ENCODE measurements at places on chromosomes 3 and 15.
A peak's percentile ranks its signal among the peaks of the same experiment; 100 is the strongest.

GRCh38 chr3:71487418-71487817 lies 96.1 kb downstream of the FOXP1 start:
- no peak for DNase-seq

DNA sequence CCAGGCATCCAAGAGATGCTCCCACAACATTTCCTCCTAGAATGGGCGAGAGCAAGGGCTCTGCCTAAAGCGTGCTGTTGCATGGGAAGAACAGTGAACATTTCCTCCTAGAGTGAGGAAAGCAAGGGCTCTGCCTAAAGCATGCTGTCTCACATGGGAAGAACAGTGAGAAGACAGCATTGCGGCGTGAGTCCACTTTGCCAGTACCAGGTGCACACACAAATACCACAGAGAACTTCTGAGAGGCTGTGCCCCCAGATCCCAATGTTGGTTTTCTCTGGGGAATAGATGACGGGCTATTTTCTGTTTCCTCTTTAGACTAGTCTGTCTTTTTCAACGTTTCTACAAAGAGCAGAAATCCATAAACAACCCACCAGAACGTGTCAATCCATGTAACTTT lies 142.9 kb downstream of the LRRK1 start:
- no peak for DNase-seq

GRCh38 chr3:60448696-60449095 lies 802.6 kb downstream of the FHIT start:
- no peak for DNase-seq

DNA sequence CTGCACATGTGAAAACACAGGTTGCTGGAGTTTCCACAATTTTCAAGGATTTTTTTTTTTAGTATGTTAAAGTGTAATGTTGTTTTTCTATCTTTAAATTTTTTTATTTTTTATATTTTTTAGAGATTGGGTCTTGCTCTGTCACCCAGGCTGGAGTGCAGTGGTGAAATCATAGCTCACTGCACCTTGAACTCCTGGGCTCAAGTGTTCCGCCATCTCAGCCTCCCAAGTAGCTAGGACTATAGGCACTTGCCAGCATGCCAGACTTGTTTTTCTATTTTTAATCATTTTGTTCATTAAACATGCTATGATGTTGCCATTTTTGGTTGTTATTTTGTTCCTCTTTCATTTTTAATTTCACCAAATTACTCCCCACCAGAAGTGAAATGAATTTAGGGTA lies 16.7 kb upstream of the THUMPD3 start:
- no peak for DNase-seq

- DNase-seq = no peak
Observed at GRCh38 chr3:55014906-55015305, 87.0 kb upstream of the LRTM1 start.

- no peak for DNase-seq
Observed at GRCh38 chr3:65497846-65498245, 540.9 kb downstream of the MAGI1 start.

DNA sequence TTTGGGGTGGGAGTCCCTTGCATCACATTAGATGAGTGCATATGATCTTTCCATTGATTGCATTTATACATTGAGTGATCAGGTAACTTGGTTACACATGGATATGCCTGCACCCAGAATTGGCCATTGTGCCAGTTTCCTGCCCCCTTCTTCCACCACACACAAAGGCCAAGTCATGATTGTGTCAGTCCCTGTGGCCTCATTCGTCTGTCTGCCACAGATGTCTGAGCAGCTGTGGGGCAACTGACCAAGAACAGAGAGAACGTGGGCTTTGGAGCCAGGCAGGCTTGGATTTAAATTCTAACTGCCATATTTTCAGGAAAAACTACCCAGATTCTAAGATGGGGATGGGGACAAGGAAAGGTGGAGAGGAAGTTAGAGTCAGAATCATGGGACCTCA lies 27.0 kb downstream of the CCNL1 start:
- no peak for DNase-seq

- DNase-seq = no peak
Observed at GRCh38 chr15:30063835-30064546, 18.8 kb upstream of the GOLGA8J start.

DNA sequence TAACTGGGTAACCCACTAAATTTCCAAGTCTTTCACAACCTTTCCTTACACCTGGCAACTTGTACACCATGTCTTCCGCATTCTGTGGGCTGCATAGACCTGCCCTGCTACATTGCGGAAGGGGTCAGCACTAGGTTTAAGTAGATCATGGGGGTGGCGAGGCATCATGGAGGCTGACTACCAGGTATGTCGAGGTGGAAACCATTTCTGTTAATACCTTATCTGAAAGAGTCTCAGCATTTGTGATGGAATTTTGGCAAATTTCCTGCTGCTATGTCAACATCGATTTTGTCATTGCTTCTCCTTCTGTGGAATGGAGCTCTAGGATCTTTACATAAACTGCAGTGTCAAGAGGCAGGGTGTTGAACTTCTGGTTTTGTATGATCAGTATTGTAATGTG lies 187.2 kb downstream of the GHSR start:
- DNase-seq = no peak

DNA sequence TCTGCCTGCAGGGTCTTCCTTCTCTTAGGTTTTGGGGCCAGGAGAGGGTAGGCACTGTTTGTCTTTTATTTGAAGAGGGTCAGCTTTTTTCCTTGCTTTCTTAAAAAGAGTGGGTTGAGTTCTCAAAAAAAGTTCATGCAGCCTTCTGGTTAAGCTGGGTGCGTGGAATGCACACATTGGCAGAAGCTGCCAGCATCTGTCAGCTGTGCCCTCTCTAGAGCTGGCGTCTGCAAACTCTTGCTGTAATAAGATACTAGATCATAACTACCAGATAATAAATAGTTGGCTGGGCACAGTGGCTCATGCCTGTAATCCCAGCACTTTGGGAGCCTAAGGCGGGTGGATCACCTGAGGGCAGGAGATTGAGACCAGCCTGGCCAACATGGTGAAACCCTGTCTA lies 373.4 kb downstream of the OCA2 start:
- no peak for DNase-seq

GRCh38 chr3:4828279-4829030 lies 150.8 kb upstream of the BHLHE40 start:
- DNase-seq = peak; percentile 86

DNA sequence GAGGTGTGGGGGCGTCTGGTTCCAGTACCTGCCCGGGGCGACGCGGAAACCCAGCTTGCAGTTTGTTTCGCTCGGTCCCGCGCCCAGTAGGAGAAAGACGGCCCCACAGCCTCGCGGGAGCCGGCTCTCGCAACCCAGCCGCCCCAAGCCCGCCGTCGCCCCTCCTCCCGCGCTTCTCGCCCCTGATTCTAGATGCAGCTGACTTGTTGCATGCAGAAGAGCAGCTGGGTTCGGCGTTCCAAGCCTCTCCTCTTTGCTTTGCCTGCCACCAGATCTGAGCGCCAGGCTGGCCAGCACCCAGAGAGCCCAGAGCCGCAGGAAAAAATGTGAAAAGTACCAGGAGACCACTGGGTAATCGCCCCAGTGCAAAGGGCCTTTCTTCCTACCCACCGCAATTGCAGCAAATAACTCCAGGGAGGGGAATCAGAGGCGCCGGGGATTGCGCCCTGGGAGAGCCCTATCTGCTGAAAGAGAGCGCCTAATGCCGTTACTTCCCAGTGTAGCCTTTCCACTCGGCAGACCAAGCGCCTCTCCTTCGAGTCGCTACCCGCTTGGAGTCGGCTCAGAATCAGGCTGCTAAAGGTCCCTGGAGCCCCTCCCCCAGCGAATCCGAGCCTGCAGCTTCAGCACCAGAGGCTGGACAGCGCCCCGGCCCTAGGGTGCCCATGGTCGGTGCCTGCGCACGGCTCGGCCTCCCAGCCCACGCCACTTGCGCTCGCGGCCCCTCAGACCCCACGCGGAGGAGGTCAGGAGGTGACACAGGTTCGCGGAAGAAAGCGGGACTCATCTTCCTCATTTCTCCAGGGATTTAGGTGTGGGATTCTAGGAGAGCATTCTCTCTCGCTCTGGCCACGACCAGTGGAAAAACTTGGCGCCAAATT lies 15.7 kb upstream of the AEN start:
- peak; percentile 51 for DNase-seq

GRCh38 chr3:15903759-15904720 lies 106.3 kb upstream of the ANKRD28 start:
- DNase-seq = no peak

DNA sequence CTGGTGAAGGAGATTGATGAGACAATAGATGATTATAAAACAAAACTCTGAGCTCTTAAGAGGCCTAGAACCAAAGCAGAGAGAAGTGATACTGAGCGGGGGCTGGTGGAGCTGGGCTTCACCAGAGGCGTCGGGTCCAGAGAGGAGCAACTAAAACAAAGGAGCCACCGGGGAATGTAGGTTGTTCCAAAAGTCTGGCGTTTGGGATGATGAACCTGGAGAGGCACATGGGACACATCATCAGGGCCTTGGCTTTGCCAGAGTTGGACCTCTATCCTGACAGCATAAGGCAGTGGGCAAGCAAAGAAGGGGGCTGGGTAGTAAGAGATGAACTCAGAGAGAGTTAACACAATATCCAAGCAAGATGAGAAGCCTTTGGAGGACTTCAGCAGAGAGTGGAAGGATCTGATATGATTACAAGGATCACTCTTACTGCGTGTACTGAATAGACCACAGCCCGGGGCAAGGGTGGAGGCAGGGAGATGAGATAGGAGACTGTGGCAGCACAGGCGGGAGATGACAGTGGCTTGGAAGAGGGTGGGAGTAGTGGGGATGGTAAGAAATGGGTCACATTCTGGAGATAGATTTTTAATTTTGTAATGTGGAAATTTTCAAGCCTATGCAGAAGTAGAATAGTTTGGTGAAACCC lies 36.0 kb upstream of the RASA2 start:
- no peak for DNase-seq

GRCh38 chr15:94400526-94401298 lies 169.4 kb downstream of the MCTP2 start:
- no peak for DNase-seq

DNA sequence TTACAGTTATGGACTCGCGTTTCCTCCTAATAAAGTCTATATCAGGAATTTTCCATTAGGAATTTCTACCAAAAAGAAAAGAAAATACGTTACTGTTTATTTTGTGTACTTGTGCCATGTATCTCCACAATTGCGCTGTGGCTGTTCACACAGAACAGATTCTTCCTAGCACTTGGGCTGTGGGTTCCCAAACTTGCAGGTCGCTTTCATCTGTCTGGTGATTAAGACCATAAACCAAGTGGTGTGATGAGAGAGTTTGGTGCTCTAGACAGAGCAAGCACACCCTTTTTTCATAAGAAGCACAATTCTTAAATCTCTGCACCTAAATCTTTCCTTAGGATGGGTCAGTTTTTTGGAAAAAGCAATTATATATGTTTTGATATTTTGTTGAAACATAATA lies 203.3 kb downstream of the TP63 start:
- DNase-seq = no peak

DNA sequence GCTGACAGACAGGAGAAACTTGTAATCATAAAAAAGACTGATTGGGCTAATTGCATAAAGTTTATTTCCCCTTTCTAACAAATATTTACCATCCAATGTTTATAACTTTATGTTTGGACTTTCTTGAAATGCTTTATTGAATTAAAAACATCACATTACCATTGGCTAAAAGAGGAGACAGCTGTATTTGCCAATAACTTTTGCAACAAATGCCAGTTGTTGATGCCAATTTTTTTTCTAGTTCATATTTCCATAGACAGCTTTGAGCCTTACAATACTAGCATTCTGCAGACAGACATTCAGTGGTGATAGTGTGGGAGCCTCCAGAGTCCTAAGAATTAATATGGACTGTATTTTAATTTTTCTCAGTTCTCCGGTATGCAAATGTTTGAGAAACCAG lies 198.4 kb downstream of the ADAMTS17 start:
- DNase-seq = no peak

- peak; percentile 4 for DNase-seq
Observed at GRCh38 chr3:72445827-72446217, 402.4 kb downstream of the SHQ1 start.

DNA sequence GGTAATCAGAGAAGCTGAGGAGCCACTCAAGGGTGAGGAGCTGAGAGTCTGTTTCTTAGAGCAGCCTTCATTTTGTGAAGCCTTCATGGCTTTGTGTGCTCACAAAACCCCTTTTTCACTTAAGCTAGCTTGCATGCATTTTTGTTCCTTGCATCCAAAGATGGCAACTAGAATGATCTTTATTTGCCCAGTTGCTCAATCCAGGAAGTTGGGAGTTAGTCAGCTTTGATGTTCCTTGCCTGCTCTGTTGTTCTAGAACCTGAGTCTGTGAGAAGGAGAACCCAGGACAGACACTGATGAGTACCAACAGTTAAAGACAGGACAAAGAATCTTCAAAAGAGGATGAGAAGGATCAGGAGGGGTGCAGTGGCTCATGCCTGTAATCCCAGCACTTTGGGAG lies 81.8 kb downstream of the IL20RB start:
- DNase-seq = no peak

- DNase-seq = no peak
Observed at GRCh38 chr3:37396731-37397130, 222.3 kb upstream of the LRRFIP2 start.

DNA sequence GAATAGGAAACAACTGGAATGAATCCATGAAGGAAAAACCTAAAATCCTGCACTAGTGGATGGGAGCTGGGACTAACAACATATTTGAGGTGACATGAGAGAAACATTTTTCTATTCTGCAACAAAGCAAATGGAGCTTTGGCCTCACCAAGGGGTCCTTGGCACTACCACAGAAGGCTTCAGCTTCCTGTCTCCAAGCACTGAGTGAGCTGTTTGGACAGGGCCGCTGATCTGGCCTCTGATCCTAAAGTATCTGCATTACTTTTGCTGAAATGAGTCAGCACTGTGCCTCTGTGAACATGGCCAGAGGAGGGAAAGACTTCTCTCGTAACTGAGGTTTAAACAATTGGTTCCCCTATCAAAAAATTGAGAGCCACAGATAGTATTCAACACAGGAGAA lies 9.0 kb downstream of the ARPP21 start:
- DNase-seq = no peak

DNA sequence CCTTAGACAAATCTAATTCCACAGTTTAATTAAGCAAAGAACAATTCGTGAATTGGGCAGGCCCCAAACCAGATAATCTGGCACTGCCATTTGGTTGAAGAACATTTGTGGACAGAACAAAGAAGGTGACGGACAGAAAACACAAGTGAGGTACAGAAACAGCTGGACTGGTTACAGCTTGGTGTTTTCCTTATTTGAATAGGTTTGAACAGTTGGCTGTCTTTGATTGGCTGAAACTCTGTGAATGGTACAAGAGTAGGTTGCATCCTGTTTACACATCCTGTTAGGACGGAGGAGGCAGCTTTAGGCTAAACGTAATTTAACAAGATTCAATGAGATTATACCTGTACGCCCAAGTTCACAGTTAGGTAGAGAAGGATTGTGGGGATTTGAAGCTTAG lies 114.4 kb downstream of the LPP start:
- DNase-seq = no peak

- no peak for DNase-seq
Observed at GRCh38 chr15:74293021-74293810, 57.1 kb downstream of the CCDC33 start.
